ENCODE measurements at places on chromosomes 1 and 21. TPM values are rescaled to one million over a fixed set of nuclear protein-coding genes. Genes with fewer than 3 reads are reported as not detected.

Gene SUSD4
- total RNA-seq, result 0.24 TPM

Gene FABP3
- total RNA-seq, result 15.9 TPM

Gene S1PR1
- 27.7 TPM for total RNA-seq

Gene PLA2G4A
- total RNA-seq, result 17.8 TPM

Gene FLG2
- total RNA-seq, result 2.4 TPM

Gene SOX13
- 7.9 TPM for total RNA-seq

Gene CLCNKA
- not detected for total RNA-seq

Gene C1orf115
- 3.4 TPM for total RNA-seq

Gene LCE3D
- 2.4 TPM for total RNA-seq

Gene TRABD2B
- 2.4 TPM for total RNA-seq

Gene DHX9
- total RNA-seq, result 102 TPM

Gene CALML6
- total RNA-seq, result 0.72 TPM

Gene GIPC2
- 9.4 TPM for total RNA-seq

Data from umbilical cord (tissue), 2 donors.